Frontal cortex (tissue), 4 donors: ENCODE measurements at places on chromosomes 5 and 9. TPM values are rescaled to one million over a fixed set of nuclear protein-coding genes. Genes with fewer than 3 reads are reported as not detected.
A peak's percentile ranks its signal among the peaks of the same experiment; 100 is the strongest.

- DNase-seq: peak; percentile 32
Measured at GRCh38 chr5:123512611-123513461, 859 bp downstream of the CSNK1G3 start.

DNA sequence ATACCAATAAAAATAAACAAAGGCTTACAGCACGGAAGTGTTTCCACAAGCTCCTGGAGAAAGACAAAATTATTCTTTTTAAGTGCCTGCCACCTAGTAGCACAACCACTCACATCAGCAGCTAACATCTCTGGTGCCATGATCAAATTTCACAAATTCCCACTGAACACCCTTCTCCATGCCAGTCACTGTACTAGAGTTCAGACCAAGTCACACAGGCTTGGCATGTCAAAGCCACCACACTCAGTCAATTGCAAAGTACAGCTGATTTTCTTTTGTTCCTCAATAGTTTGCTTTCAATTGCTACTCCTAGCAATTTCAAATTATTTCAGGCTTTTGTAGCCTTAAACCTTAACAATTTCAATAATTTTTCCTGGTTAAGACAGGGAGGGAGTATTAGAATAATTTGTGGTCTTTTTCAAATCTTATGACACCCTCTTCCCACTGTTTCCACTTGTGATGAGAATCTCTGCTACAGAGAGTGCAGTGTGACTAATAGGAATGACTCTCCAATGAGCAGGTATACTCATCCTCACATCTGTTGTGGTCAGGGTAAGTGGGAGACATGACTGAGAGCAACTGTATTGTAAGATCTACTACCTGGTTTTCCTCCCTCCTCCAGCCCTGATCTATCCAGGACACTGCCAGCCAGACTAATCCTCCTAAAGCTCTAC, 46.2 kb downstream of the RNF145 start:
- no peak for DNase-seq

GRCh38 chr5:159052401-159053011, 47.2 kb downstream of the EBF1 start:
- DNase-seq: no peak

DNA sequence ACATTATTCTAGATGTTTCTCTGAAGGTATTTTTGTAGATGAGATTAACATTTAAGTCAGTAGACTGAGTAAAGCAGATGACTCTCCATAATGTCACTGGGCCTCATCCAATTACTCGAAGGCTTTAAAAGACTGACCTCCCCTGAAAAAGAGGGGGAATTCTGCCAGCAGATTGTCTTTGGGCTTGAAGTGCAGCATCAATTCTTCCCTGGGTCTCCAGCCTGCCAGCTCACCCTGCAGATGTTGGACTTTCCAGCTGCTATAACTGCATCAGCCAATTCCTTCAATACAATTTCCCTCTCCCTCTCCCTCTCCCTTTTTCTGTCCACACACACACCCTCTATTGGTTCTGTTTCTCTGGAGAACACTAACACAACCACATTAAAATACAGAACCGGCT, 472.8 kb downstream of the SPOCK1 start:
- no peak for DNase-seq

CDX1 gene
- total RNA-seq: not detected

DNA sequence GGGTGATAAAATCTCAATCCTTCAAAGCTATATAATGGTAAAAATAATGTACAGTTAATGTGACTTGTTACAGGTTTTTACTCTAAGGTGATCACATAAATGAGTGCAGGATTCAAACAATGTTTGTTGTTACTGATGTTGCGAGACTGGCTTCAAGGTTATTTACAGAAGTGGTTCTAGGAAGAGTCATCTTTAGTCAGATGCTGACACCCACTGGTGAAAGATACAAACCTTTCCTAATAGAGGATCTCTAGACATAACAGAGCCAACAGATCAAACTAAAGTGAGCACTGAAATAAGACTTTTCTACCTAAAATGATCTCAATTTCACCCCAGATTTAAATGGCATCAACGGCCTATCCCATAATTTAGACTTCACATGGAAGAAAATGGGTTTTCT, 20.2 kb downstream of the ARSB start:
- DNase-seq: peak; percentile 32

SHOC1 gene
- total RNA-seq: not detected

DNA sequence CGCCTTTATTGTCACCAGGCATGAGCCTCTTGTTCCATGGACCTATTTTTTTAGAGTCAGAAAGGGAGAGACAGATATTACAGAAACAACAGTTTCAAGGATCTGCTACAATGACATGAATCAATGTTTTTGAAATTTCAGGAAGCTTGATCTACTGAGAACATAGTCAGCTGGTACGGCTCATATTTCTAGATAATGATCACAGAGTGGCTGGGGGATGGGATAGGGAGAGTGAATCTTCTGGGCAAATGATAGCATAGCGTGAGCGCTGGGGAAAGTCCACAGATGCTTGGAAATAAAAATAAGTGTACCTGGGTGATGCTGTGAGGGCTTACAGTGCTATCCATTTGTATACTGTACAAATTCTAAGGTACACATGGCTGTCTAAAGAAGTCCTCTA, 340.4 kb downstream of the EBF1 start:
- no peak for DNase-seq

GRCh38 chr9:7963026-7963425, 163.4 kb upstream of the DMAC1 start:
- no peak for DNase-seq

GRCh38 chr5:141674747-141675146, 7.3 kb downstream of the ARAP3 start:
- DNase-seq: no peak

FOXI1 gene
- total RNA-seq: not detected

TRPM3 gene
- total RNA-seq: 18.8 TPM

PCDHB4 gene
- total RNA-seq: 4.5 TPM

GRCh38 chr9:2032234-2032633, 17.1 kb downstream of the SMARCA2 start:
- no peak for DNase-seq

PKN3 gene
- 0.41 TPM for total RNA-seq

DNA sequence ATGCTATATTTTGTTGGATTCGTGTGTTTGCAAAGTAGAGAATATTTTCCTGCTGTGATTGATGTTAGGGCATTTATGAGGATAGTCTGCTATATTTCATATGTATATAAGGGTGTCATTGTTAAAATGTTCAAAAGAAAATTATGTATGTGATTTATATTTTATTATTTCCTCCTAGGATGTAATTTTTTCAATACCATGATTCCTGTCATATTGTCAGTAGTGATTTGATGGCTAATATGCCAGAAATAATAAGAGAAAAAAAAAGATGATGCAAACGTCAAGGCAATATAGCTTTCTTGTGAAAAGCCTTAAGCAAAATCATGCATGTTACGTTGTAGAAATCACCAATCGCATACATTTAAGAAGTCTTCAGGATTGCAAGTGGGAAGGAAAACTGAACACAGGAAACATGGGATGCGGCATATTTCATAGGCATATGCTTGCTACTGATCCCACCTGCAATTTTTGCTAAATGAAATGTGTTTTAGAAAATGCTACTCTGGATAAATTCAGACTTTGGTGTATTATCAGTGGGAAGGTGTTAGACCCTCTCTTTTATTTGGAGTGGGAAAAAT, 224.5 kb downstream of the MAST4 start:
- DNase-seq: no peak

DNA sequence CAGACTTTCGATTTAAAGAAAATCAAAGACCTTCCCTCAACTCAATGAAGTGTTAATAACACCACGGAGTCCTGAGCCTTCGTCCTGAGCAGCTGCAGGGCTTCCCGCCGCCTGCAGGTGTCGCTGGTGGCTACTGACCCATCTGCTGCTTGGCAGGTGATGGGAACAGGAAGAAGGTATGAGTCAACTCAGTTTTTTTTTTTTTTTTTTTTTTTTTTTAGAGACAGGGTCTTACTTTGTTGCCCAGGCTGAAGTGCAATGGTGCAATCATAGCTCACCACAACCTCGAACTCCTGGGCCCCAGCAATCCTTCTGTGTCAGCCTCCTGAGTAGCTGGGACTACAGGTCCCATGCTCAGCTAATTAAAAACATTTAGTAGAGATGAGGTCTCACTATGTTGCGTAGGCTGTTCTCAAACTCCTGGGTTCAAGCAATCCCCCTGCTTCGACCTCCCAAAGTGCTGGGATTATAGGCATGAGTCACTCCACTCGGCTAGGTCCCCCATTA, 185.7 kb upstream of the IL12B start:
- DNase-seq: no peak

DNA sequence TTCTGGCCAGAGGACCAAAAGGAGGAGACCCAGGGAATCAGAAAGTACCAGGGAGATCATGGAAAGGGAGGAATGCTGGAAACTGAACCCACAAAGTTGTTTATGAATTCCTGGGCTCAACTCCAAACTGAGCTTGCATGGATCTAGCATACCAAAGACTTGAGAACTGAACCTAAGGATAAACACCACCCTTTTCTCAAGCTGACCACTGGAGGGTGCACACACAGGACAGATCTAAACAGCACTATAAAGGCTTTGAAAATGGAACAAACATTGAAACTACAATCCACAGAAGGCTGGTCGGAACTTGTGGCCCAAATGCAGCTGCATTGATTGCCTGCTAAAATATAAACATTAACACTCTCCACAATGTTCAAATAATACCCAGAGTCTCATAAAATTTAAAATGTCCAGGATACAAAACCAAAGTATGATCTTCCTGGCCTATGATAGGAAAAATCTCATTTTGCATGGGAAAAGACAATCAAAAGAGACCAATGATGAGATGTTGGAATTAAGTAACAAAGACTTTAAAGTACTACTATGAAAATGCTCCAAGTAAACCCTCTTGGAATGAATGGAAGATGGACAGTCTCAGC, 15.6 kb upstream of the IRF1 start:
- no peak for DNase-seq

PPP2CA gene
- 141 TPM for total RNA-seq

DNA sequence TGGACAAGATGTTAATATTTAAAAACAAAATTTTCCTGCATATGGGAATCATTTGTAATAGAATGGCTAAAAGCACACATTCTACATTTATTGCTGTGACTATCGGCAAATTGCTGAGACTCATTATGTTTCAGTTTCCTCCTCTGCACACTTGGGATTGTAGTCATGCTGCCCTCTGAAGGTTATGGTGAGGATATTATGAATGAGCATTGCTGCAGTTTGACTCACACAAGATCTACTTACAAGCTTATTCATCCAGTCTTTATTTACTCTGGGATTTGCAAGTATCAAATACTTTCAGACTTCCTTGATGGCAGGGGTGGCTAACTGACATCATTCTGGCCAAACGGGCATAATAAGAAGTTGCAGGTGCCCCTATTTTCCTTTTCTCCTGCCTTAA, 9.5 kb upstream of the NFIL3 start:
- DNase-seq: no peak

DNA sequence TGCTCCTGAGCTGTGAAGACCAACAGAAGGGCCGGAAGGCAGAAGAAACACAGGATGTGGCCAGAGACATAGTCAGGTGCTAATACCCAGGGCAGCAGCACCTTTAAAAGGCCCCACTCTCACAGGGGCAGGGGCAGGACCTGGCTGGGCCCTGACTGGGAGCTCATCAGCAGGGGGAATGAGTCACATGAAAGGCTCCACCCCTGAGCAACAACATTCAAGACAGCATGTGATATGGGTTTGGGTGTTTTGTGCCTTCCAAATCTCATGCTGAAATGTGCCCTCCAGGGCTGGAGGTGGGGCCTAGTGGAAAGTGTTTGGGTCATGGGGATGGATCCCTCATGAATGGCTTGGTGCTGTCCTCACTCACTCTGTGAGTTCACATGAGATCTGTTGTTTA, 181.7 kb downstream of the ERCC6L2 start:
- no peak for DNase-seq

GKAP1 gene
- 12.6 TPM for total RNA-seq

DNA sequence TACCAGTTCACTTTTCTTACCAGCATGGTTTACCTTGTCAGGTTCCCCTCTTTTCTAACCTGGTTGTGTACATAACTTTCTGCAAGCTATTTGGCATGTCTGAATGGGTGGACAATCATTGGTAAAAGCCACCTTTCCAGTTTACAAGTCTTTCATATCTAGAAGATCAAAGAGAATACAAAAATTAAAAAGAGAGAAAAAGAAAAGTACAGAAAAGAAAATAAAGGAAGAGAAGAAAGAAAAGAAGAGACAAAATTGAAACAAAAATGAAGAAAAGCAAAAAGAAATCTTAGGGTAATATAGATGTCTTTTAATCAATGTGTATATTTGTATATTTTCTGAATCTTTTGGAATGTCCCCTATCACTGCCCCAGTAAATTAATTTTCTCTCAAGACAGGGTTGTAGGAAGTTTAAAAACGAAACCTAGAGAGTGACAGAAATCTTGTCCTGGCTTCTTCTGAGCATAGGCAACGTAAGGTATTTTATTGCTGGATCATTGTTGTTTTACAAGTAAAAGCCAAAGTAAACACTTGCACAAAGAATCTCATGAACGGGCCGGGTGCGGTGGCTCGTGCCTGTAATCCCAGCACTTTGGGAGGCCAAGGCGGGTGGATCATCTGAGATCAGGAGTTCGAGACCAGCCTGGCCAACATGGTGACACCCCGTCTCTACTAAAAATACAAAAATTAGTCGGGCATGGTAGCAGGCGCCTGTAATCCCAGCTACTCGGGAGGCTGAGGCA, 98.7 kb upstream of the IFNE start:
- DNase-seq: no peak

GRCh38 chr5:152376886-152377285, 28.2 kb downstream of the NMUR2 start:
- no peak for DNase-seq

DNA sequence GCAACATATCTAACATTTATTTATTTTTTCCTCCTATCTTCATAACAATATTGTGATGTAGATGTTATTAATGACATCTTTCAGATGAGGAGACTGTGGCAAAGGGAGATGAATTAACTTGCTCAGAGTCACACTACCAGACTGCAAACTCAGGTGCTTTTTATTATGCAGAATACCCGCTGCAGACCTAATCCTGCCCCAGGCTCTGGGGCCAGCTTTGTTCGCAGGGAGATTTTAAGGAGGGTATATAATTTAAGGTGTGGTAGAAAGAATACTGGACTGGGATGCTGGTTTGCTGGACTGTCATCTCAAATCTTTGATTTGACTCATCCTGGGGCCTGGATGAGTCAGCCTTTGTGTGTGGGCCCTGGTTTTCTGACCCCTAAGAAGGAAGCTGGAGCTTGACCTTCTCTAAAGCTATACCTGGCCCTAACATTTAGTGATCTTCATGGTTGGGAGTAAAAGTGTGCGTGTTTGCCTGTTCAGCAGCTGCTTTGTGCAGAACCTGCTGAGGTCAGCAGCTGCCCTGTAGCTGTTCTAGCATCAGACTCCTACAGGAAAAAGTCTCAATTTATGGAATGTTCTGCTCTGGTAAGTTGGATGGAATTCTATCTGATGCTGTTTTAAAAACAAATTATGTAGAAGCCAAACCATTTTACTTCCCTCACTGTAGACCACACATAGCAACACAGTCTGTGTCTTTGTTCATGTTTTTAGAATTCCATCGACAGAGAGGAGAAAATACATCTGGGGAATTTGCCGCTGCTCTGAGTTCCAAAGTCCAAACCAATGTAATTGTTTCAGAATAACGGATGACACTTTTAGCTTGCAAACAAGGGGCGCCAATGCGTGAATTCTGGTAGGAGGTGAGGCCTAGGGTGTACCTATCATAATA, 4.5 kb downstream of the SLC36A1 start:
- DNase-seq: no peak
